ENCODE measurements at places on chromosomes 13 and 19.

DNA sequence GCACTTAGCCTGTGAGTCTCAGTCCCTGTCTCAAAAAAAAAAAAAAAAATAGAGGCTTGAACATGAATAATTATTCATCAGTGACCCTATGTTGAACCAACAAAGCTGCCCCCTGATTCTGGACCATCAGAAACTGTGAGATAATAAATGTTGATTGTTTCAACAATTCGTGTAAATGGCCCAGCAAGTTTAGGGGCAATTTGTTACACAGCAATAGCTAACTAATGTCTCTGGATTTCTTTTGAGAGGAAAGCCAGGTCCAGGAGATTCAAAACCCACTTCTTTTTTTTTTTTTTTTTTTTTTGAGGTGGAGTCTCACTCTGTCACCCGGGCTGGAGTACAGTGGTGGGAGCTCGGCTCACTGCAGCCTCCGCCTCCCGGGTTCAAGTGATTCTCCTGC, 12.5 kb upstream of the TLE6 start:
- no peak for DNase-seq

- no peak for DNase-seq
These were observed 18.7 kb upstream of the SLAIN1 start for GRCh38 chr13:77678691-77679235.

DNA sequence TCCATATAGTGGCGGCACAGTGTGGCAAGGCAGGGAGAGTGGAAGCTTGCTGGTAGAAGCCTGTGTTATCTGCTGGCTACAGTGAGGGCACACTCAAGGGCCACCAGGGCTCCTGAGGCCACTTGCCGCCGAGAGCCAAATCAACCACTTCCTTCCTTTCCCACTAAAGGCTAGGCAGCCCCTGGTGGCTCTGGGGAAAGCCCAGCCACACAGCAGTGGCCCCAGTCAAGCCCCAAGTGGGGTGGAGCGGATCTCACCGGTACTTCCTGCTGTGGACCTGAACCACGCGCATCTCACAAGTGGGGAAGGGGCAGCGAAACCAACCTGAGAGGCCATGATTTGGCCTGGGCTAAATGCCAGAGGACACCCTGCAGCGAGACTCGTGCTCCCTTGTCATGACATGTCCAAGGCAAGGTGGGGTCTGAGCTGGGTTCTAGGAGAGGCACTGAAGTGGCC, 21.9 kb upstream of the SLC35E1 start:
- peak; percentile 71 for DNase-seq

DNA sequence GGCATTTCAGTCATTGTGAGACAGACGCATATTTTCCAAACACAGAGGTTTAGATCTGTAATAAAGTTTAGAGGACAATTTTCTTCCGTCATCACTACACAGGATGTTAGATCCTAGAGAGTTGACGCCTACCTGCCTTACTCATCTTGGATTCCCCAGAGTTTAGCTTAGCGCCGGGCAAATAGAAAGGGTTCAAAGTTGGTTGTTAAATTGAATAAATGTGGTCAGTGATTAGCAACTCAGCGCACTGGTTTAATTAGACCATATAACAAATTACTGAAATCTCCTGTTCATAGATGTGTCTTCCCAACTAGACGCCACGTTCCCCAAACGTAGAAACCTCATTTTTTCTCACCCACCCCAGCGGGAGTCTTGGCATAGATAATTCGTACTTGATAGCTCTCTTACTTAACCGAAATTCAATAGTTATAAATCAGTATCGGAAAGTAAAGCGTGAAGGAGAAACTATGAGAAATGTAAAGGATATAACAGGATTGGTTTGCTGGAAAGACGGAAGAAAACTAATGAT, 726 bp upstream of the UFM1 start:
- DNase-seq: no peak

GRCh38 chr13:98467263-98467985, 109.5 kb downstream of the STK24 start:
- no peak for DNase-seq
